Frontal cortex (tissue), 4 donors: ENCODE measurements at places on chromosomes 1 and 21. TPM values are rescaled to one million over a fixed set of nuclear protein-coding genes. Genes with fewer than 3 reads are reported as not detected.

OLFML2B gene
- 1.2 TPM for total RNA-seq

HSPA6 gene
- 0.82 TPM for total RNA-seq

ARHGEF16 gene
- not detected for total RNA-seq

- no peak for DNase-seq
These were observed 45.5 kb downstream of the RABGAP1L start for GRCh38 chr1:174204697-174205308.

DNA sequence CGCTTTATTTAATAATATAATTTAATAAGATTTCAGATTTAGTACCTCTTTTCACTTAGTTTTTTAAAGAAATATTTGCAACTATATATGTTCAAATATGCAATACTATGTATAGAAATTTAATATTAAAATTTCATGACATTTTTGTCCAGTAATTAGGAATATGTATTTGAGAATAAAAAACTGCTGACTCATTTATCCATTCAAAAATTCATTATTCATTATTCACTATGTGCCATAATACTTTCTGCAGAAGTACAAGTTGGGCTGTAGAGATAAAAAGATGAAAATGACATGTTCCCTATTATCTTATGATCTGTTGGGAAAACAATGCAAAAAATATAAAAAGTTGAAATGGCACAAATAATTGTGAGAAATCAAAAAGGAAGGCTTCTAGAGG is 3.4 kb upstream of the C1orf53 start:
- no peak for DNase-seq

GRCh38 chr1:113834716-113835115 is 22.4 kb upstream of the RSBN1 start:
- no peak for DNase-seq
